ENCODE measurements at places on chromosomes 11 and 22.

GRCh38 chr11:65390099-65390941 is 3.9 kb downstream of the FRMD8 start:
- H3K36me3 ChIP-seq = peaks cover 26% of the 10 kb centered on the region
- peak overlapping the region; percentile 55 for H3K4me3 ChIP-seq
- no peak for DNase-seq

GRCh38 chr22:33565580-33565995 is 354.7 kb downstream of the LARGE1 start:
- H3K27ac ChIP-seq = peak overlapping the region; percentile 4
- no peaks in the 10 kb centered on the region for H3K27me3 ChIP-seq
- DNase-seq = no peak
- H3K4me3 ChIP-seq = no peak overlapping the region
- H3K4me1 ChIP-seq = peaks cover 7% of the 10 kb centered on the region

GRCh38 chr11:112652786-112653390 is 308.3 kb upstream of the NCAM1 start:
- DNase-seq = no peak
- H3K36me3 ChIP-seq = no peaks in the 10 kb centered on the region
- no peaks in the 10 kb centered on the region for H3K4me1 ChIP-seq
- H3K27ac ChIP-seq = no peak overlapping the region
- no peak overlapping the region for H3K4me3 ChIP-seq

DNA sequence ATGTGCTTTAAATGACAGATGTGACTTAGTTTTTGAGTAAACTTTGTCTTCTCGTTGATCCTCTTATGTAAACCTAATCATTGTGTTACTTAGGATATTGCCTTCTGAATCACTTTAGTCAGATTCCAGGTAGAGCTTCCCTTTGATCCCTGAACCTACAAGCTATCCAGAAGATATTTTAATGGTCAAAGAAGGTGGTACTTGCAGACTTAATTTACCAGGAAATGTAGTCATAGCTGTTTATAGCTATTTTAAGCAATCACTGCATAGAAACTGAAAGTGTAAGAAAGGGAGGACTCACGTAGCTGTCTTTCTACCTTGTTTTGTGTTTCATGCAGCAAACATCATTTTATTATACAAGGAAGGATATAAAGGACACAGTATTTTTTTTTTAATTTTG is 189.5 kb downstream of the DDX10 start:
- H3K4me1 ChIP-seq = peaks cover 28% of the 10 kb centered on the region
- peaks cover 7% of the 10 kb centered on the region for H3K36me3 ChIP-seq
- peak; percentile 56 for DNase-seq
- no peaks in the 10 kb centered on the region for H3K27me3 ChIP-seq

DNA sequence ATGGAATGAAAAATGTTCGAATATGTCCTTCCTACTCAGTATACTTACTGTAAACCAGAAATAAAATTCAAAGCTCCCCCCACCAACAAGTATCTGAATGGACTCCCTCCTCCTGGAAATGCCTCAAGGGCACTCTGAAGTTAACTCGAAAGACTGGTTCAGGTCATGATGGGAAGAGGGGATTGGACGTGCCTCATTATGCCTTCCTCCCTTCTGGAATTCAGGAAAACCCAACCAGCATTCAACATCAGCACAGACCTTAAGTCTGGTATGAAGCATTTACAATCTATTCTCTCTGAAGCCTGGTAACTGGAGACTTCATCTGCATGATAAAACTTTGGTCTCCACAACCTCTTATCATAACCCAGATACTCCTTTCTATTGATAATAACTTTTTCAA is 428.3 kb upstream of the RAG2 start:
- H3K27ac ChIP-seq = no peak overlapping the region
- H3K4me3 ChIP-seq = no peak overlapping the region
- H3K27me3 ChIP-seq = no peaks in the 10 kb centered on the region
- DNase-seq = no peak
- no peaks in the 10 kb centered on the region for H3K4me1 ChIP-seq
- no peaks in the 10 kb centered on the region for H3K36me3 ChIP-seq

DNA sequence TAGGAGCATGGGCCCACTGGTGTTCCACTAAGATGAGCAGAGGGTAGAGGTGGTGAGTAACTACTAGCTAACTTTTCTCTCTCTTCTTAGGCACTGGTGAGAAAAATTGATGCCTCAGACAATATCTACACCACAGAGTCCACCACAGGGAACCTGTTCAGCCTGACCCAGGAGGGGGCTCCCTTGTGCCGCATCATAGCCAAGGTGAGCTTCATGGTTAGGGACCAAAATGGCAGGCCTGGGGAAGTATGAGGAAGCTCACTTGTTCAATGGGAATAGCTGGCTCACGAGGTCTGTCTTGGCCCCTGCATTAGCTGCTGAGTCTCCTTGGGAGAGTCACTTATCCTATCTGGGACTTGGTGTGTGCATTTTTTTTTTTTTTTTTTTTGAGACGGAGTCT is 75.9 kb downstream of the INSC start:
- no peak overlapping the region for H3K27ac ChIP-seq
- no peak for DNase-seq
- peaks cover 10% of the 10 kb centered on the region for H3K27me3 ChIP-seq
- no peaks in the 10 kb centered on the region for H3K36me3 ChIP-seq
- H3K4me1 ChIP-seq = no peaks in the 10 kb centered on the region
- H3K4me3 ChIP-seq = no peak overlapping the region

DNA sequence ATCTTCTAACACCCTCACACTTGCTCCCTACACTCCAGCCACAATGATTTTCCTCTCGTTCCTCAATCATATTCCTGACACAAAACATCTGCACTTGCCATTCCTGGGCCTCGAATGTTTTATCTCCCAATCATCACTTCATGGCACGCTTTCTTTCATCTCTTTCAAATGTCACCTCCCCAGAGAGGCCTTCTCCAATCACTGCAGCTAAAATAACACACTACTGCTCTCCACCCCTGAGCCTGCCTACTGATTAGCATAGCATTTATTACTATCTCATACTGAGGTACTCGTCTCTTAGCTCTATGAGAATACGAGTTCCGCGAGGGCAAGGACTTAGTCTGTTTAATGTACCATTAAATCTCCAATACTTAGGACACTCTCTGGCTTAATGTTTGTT is 23.5 kb downstream of the NFRKB start:
- H3K4me1 ChIP-seq = peaks cover 3% of the 10 kb centered on the region
- no peak for DNase-seq
- H3K4me3 ChIP-seq = no peak overlapping the region
- peaks cover 80% of the 10 kb centered on the region for H3K36me3 ChIP-seq
- no peak overlapping the region for H3K27ac ChIP-seq
- no peaks in the 10 kb centered on the region for H3K27me3 ChIP-seq

DNA sequence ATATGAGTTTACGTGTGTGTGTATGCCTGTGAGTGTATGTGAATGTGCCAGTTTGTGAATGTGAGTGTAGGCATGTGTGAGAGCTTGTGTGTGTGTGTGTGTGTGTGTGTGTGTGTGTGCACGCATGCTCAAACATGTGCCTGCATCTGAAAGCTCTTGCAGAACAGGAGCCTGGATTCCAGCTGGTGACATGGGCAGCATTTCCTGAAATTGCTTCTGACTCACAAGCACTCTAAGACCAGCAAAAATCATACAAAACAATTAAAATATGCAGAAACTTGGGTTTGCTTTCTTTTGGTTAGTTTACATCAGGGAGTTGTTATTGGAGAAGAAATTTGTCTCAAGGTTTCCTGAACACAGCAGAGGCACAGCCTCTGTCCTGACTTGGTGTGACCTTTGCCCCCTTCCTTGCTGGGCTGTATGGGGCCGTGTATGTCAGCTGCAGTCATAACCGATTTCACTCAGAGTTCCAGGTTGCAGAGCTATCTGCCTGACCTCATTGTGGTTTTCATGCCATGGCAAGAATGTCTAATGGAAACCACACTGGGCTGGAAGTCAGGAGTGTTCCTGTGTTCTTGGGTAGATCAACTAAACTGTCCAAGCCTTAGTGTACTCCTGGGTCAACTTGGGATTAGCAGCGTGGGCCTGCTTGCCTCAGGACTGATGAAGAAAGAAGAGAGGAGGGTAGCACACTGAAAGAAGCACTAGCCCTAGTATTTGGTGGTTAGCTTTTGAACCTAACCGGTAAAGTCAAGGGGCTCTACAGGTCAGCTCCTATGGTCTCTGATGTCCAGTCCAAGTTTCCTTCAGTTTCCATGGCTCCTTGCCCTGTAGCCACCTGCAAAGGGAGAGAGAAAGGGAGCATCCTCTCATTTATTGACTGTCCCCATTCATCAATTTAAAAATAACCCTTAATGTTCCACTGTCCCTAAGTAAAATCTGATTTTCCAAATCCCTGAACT is 143.7 kb downstream of the SNX19 start:
- peaks cover 6% of the 10 kb centered on the region for H3K27me3 ChIP-seq
- no peak overlapping the region for H3K27ac ChIP-seq
- no peak for DNase-seq
- H3K4me3 ChIP-seq = no peak overlapping the region
- no peaks in the 10 kb centered on the region for H3K36me3 ChIP-seq

GRCh38 chr22:44440224-44441160 is 57.5 kb downstream of the RTL6 start:
- H3K4me1 ChIP-seq = no peaks in the 10 kb centered on the region
- H3K27me3 ChIP-seq = peaks cover 3% of the 10 kb centered on the region
- H3K27ac ChIP-seq = no peak overlapping the region
- no peak overlapping the region for H3K4me3 ChIP-seq
- H3K36me3 ChIP-seq = no peaks in the 10 kb centered on the region
- DNase-seq = no peak

GRCh38 chr22:42039271-42039670 is 31.3 kb downstream of the NAGA start:
- peaks cover 4% of the 10 kb centered on the region for H3K4me1 ChIP-seq
- peaks cover 4% of the 10 kb centered on the region for H3K27me3 ChIP-seq
- H3K27ac ChIP-seq = no peak overlapping the region
- H3K36me3 ChIP-seq = peaks cover 32% of the 10 kb centered on the region

- H3K4me3 ChIP-seq = no peak overlapping the region
- H3K27me3 ChIP-seq = peaks cover 21% of the 10 kb centered on the region
- H3K36me3 ChIP-seq = no peaks in the 10 kb centered on the region
- H3K4me1 ChIP-seq = no peaks in the 10 kb centered on the region
These were observed 6.3 kb downstream of the SYT7 start for GRCh38 chr11:61574611-61575010.

GRCh38 chr11:129143335-129143734 is 48.8 kb downstream of the ARHGAP32 start:
- no peak for DNase-seq
- no peaks in the 10 kb centered on the region for H3K27me3 ChIP-seq
- H3K4me3 ChIP-seq = no peak overlapping the region
- no peaks in the 10 kb centered on the region for H3K36me3 ChIP-seq

- H3K4me3 ChIP-seq = no peak overlapping the region
- H3K27ac ChIP-seq = no peak overlapping the region
- no peaks in the 10 kb centered on the region for H3K4me1 ChIP-seq
- DNase-seq = no peak
These were observed 269.3 kb upstream of the MPPED2 start for GRCh38 chr11:30855383-30856006.

- peaks cover 2% of the 10 kb centered on the region for H3K4me1 ChIP-seq
- H3K4me3 ChIP-seq = no peak overlapping the region
- H3K36me3 ChIP-seq = no peaks in the 10 kb centered on the region
- peaks cover 34% of the 10 kb centered on the region for H3K27me3 ChIP-seq
- no peak for DNase-seq
- no peak overlapping the region for H3K27ac ChIP-seq
These were observed 2.4 kb downstream of the BRSK2 start for GRCh38 chr11:1392111-1392510.

GRCh38 chr22:48357196-48357595 is 1470.5 kb downstream of the BRD1 start:
- no peak for DNase-seq
- H3K36me3 ChIP-seq = no peaks in the 10 kb centered on the region
- H3K4me3 ChIP-seq = no peak overlapping the region
- no peaks in the 10 kb centered on the region for H3K27me3 ChIP-seq
- H3K27ac ChIP-seq = no peak overlapping the region
- H3K4me1 ChIP-seq = no peaks in the 10 kb centered on the region

- no peaks in the 10 kb centered on the region for H3K27me3 ChIP-seq
- H3K27ac ChIP-seq = no peak overlapping the region
- peaks cover 60% of the 10 kb centered on the region for H3K36me3 ChIP-seq
- no peaks in the 10 kb centered on the region for H3K4me1 ChIP-seq
- H3K4me3 ChIP-seq = no peak overlapping the region
These were observed 15.1 kb downstream of the TRMU start for GRCh38 chr22:46350646-46351045.

DNA sequence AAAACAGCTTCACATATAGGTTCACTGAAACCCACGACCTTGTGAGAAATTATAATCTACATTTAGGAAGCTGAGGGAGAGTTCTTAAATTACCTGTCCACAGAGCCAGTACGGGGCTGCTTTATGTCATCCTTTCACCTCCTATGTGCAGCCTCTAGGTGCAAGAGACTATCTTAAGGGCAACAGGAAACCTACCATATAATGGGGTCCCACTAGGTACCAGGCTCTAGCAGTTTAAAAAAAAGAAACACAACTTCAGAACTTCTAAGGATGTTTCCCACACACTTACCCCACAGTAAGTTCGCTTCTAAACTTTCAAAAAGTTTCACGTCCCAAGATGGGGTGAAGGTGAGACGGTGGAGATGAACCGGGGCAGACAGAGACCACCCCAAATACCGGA is 573 bp downstream of the STK33 start:
- no peaks in the 10 kb centered on the region for H3K36me3 ChIP-seq
- H3K4me1 ChIP-seq = peaks cover 2% of the 10 kb centered on the region
- peaks cover 71% of the 10 kb centered on the region for H3K27me3 ChIP-seq
- DNase-seq = no peak
- no peak overlapping the region for H3K27ac ChIP-seq
- peak overlapping the region; percentile 61 for H3K4me3 ChIP-seq

GRCh38 chr11:81004576-81004975 is 1563.7 kb upstream of the TENM4 start:
- no peaks in the 10 kb centered on the region for H3K4me1 ChIP-seq
- no peaks in the 10 kb centered on the region for H3K27me3 ChIP-seq
- no peaks in the 10 kb centered on the region for H3K36me3 ChIP-seq
- no peak overlapping the region for H3K27ac ChIP-seq
- no peak for DNase-seq

DNA sequence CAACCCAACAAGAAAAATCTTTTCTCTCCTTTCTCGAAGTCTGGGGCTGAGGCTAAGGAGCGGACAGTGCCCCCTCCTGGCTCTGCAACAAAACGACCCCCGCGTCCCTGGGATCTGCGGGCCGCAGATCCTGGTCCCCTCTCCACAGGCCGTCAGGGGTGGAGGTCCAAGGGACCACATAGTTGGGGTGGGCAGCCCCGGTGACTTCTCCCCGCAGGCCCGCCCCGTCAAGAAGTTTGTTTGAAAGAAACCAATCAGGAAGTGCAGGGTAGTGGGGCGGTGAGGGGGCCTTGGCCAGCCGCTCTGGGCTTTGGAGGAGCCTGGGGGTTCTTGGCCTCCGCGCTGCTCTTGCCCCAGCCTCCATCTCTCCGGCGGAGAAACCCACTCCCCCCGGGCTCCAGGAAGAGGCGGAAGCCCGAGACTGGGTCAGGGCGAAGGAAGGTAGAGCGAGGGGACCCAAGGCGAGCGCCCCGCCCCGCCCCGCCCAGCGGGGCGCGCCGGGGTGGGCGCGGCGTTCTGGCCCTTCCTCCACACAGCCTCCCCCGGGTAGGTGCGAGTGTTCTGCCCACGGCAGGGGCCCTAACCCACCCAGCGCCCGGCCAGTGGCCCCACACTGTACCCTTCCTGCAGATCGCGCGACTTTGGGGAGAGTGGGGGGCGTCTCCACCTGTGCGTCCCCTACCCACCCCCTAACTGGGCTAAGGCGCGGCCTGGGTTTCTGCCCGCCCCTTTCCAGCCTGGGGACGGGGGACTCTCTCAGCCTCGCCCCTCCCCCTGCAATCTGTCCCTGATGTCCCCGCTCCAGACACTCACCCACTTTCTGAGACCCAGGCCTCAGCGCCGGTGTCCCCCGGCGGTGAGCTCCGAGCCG is 1.3 kb downstream of the TP53I11 start:
- H3K4me1 ChIP-seq = peaks cover 5% of the 10 kb centered on the region
- no peaks in the 10 kb centered on the region for H3K36me3 ChIP-seq
- peaks cover 28% of the 10 kb centered on the region for H3K27me3 ChIP-seq
- H3K27ac ChIP-seq = no peak overlapping the region
